MM.1S (cell line): ENCODE measurements at places on chromosomes 6 and 20.

GRCh38 chr20:45515147-45515913 lies at the start of gene SPINT3:
Gene SPINT3, minus strand, starts transcription at chr20:45515622. Its CDS starts 14 bp downstream, at chr20:45515608.
- no peak within 1 kb of the TSS for H3K4me3 ChIP-seq
- no peak within 1 kb of the TSS for H3K27ac ChIP-seq
- no peaks in the 10 kb centered on the region for H3K36me3 ChIP-seq
- no peaks in the 10 kb centered on the region for H3K27me3 ChIP-seq
- DNase-seq = no peak
- H3K4me1 ChIP-seq = no peaks in the 10 kb centered on the region

GRCh38 chr6:28490205-28490890 lies 25.2 kb downstream of the GPX6 start:
- no peaks in the 10 kb centered on the region for H3K4me1 ChIP-seq
- peak overlapping the region; percentile 50 for H3K4me3 ChIP-seq
- DNase-seq = no peak
- H3K27ac ChIP-seq = peak overlapping the region; percentile 62; the same call in 1 of the 2 replicates
- H3K27me3 ChIP-seq = no peaks in the 10 kb centered on the region

GRCh38 chr6:143556529-143556928 lies 45.0 kb upstream of the FUCA2 start:
- H3K4me3 ChIP-seq = no peak overlapping the region
- H3K4me1 ChIP-seq = no peaks in the 10 kb centered on the region
- H3K27ac ChIP-seq = no peak overlapping the region
- DNase-seq = no peak

GRCh38 chr6:152151920-152152319 lies 344.4 kb downstream of the ESR1 start:
- no peaks in the 10 kb centered on the region for H3K27me3 ChIP-seq
- H3K27ac ChIP-seq = no peak overlapping the region

DNA sequence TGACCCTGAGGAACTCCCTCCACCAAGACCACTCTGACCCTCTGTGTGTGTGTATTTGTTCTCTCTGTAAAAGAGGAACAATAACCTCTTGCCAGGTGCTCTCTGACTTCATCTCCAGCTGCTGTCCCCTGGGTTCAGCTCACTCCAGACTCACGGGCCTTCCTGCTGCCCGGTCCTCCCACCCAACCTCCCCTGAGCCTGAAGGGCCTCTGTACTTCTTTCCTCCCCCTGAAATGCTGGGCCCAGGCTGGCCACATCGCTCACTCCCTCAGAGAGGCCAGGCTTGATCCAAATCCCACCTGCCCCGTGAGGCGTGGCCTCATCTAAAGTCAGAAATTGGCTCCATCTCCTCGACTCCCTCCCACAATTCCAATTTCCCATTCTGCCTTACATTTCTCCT lies 202.4 kb downstream of the PRKN start:
- no peak overlapping the region for H3K27ac ChIP-seq
- no peaks in the 10 kb centered on the region for H3K27me3 ChIP-seq
- H3K4me1 ChIP-seq = no peaks in the 10 kb centered on the region

GRCh38 chr20:1535420-1536175 lies 21.9 kb downstream of the SIRPD start:
- no peaks in the 10 kb centered on the region for H3K36me3 ChIP-seq
- peak; percentile 75 for DNase-seq
- no peaks in the 10 kb centered on the region for H3K27me3 ChIP-seq
- H3K4me1 ChIP-seq = peaks cover 41% of the 10 kb centered on the region
- H3K4me3 ChIP-seq = no peak overlapping the region; the same call in 1 of the 2 replicates

DNA sequence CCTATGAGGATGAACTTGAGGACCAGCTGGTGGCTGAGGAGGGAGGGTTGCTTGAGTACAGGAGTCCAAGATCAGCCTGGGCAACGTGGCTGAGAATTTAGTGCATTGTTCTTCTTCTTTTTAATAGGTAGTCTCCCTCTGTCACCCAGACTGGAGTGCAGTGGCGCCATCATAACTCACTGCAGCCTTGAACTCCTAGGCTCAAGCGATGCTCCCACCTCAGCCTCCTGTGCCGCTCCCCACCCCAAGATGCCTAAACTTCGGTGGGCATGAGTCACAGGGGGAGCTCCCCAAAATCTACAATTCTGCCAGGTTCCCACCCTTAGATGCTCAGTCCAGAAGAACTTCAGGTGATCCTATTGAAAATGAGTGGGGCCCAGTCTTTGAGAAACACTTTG lies 21.4 kb downstream of the FAM50B start:
- no peaks in the 10 kb centered on the region for H3K4me1 ChIP-seq
- no peak for DNase-seq
- no peaks in the 10 kb centered on the region for H3K36me3 ChIP-seq
- H3K4me3 ChIP-seq = no peak overlapping the region
- H3K27me3 ChIP-seq = no peaks in the 10 kb centered on the region

DNA sequence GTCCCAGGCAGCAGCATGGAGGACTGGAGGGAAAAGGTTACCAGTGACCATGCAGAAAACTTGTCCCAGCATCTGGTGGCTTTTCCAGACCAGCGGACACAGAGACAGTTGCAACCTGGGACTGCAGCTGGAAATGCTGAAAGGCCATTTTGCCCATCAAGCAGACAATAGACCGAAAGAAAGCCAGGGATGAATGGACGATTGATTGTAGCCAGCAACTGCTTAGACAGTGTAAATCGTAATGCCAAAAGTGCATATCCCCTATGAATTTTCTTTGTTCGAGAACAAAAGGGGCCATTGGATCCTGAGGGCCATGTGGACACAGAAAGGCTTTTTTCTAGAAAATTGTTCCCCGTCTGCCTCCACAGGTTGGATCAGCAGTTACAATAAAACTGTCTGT lies 115.7 kb downstream of the MBOAT1 start:
- no peak for DNase-seq
- no peak overlapping the region for H3K4me3 ChIP-seq
- H3K4me1 ChIP-seq = no peaks in the 10 kb centered on the region
- H3K27ac ChIP-seq = no peak overlapping the region
- no peaks in the 10 kb centered on the region for H3K36me3 ChIP-seq
- no peaks in the 10 kb centered on the region for H3K27me3 ChIP-seq

- H3K27me3 ChIP-seq = peaks cover 5% of the 10 kb centered on the region; the same call in 1 of the 2 replicates
- peaks cover 17% of the 10 kb centered on the region for H3K4me1 ChIP-seq
- H3K27ac ChIP-seq = no peak within 1 kb of the TSS
Measured at GRCh38 chr6:116461331-116461931, at the start of gene CALHM6. Gene CALHM6, plus strand, starts transcription at chr6:116461375. Its CDS starts 555 bp downstream, at chr6:116461930.

DNA sequence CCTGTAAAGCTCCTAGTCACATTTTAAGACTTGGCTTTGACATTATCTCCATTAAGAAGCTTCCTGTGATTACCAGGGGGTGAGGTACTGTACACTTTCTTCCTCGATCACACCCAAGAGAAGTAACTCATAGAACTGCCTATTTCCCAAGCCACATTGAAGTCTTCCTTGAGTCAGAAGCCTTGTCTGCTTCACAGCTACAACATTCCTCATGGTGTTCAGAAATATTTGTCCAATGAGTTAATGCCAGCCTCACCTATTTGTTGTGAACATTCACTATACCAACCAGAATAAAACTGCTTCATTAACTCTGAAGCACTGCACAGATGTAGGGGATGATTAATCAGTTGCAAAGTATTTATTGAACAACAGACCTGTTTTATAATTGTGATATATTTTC lies 622.3 kb downstream of the PTPRT start:
- no peaks in the 10 kb centered on the region for H3K36me3 ChIP-seq
- no peak overlapping the region for H3K4me3 ChIP-seq
- H3K27me3 ChIP-seq = no peaks in the 10 kb centered on the region

DNA sequence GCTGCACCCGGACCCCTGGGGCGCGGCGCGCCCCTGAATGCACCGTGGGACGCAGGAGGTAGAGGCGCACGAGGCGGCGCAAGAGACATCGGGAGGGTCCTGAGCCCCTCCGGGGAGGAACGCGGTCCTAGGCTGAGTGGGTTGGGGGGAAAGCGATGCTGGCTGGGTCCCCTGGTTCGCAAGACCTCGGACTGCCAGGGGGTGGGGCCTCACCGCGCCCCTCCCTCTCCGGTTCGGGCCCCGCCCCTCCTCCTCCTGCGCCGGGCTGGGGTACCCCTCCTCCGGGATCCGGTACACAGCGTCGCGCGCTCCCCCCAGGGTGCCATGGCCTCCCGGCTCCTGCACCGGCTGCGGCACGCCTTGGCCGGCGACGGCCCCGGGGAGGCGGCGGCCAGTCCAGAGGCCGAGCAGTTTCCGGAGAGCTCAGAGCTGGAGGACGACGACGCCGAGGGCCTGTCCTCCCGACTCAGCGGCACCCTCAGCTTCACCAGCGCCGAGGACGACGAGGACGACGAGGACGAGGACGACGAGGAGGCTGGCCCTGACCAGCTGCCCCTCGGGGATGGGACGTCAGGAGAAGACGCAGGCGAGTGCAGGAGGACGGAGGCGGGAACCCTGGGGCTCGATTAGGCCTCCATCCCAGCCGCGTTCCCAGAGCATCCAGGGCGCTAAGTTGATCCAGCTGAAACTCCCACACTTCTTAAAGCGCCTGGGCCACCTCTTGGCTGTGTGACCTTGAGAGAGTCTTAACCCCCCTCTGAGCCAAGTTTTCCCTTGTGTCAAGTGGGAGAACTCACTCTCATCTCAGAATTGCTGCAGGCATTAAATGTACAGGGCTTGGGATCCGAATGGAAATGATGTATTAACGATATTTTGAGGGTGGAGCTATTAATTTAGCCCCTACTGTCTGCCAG lies 541 bp downstream of the SNX21 start:
- no peaks in the 10 kb centered on the region for H3K27me3 ChIP-seq
- DNase-seq = no peak
- H3K4me3 ChIP-seq = peak overlapping the region; percentile 69
- no peaks in the 10 kb centered on the region for H3K36me3 ChIP-seq

DNA sequence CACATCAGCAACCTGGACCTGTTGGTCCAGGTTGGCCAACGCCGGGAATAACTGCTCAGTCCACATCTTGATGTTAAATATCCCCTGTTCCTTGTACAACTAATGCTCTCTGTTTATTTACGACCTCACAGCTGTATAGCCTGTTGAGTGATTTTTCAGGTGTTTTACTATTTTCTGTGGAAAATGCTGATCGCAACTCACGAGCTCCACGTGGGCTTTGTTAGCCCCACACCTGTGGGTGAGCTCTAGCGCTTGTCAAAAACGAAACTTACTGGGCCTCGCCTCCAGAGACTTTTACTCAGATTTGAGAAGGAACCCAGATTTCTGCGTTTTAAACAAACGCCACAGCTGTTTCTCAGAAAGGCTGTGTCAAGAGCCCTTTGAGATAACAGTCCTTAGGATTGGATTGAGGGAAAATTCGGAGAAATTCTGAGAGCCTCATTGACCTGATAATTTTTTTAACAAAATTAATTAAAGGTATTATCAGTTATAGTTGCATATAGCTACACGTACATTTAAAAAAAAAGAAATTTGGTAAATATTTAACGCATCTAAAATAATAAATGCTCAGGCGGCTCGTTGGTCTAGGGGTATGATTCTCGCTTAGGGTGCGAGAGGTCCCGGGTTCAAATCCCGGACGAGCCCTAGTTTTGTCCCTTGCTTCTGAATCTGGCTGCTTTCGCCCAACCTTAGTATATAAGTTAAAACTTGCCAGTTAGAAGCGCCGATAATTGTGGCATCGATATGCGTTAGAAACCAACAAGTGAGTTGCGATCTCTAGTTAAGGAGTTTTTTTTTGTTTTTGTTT lies 16.7 kb downstream of the HMGN4 start:
- peak overlapping the region; percentile 85 for H3K4me3 ChIP-seq
- 0 out of 2 replicates have a peak, but pooled peaks cover 8% of the 10 kb centered on the region for H3K4me1 ChIP-seq
- H3K27ac ChIP-seq = peak overlapping the region; percentile 90
- no peaks in the 10 kb centered on the region for H3K36me3 ChIP-seq
- peak; percentile 89 for DNase-seq

DNA sequence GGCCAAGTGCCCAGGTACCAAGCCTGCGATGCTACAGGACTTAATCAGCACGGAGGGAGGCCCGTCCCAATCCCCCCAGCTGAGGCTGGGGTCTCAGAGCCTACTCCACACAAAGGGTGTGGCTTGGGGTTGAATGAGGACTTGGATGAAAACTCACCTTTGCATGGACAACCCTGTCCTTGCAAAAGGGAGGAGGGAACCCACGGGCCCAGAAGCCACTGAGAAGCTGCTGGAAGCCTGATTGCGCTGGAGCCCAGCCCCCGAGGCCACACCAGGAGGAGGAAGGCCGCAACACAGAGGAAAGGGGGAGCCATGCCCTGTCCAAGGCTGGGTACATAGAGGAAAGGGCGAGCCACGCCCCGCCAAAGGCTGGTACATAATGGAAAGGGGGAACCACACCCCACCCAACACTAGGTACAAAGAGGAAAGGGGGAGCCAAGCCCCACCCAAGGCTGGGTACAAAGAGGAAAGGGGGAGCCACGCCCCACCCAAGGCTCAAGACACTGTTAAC lies 158.8 kb downstream of the DLL1 start:
- no peak for DNase-seq
- H3K27ac ChIP-seq = no peak overlapping the region

- H3K27me3 ChIP-seq = no peaks in the 10 kb centered on the region
- no peak overlapping the region for H3K4me3 ChIP-seq
- no peaks in the 10 kb centered on the region for H3K36me3 ChIP-seq
- DNase-seq = peak; percentile 41
Measured at GRCh38 chr6:91081452-91082067, 494.7 kb upstream of the MAP3K7 start.

DNA sequence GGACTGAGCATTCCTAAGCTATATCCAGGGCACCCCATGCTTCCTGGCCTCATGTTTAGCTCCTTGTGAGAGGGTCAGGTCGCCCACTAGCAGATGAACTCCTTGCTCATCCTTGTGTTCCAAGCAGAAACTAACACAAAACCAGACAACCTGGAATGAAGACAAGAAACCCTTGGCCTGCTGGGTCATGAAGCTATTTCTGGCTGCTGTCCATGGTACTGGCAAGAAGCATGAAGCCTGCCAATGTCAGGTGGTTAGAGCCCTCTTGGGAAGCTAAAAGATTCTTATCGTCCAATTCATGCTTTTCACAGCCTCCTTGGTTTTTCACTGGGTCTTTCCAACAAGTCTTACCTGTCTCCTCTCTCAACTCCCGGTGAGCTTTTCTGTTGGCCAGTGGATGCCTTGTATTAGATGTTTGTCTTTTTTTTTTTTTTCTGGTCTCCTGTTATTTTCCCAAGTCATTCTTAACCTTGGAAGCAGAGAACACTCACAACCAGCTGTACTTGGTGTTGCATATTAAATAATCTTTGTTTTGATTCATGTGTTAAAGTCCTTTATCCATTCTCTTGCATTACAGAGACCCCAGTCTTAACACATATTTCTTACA lies 180.3 kb downstream of the ANKRD60 start:
- peak; percentile 14 for DNase-seq
- peaks cover 70% of the 10 kb centered on the region for H3K27me3 ChIP-seq
- H3K36me3 ChIP-seq = no peaks in the 10 kb centered on the region

DNA sequence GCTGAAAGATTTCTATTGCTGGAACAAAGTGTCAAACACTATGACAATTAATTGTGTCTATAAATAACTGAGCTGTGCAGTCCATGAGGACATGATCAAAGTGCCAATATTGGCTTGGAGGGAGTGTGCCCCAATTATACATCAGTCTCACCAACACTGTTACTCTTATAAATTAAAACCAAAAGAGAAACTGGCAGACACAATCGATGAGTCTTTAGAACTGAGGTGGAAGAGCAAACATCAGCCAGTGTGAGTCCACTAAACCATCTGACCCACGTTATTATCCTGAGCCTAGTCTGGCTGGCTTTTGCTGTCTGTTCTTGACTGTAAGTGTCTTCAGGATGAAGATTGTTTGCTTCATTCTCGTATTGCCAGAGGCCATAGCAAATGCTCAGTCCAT lies 98.9 kb downstream of the OLIG3 start:
- no peak overlapping the region for H3K4me3 ChIP-seq
- no peaks in the 10 kb centered on the region for H3K27me3 ChIP-seq
- DNase-seq = no peak
- peaks cover 3% of the 10 kb centered on the region for H3K4me1 ChIP-seq
